NCI-H1417 (cell line): ENCODE measurements at places on chromosomes 2 and 18.

DNA sequence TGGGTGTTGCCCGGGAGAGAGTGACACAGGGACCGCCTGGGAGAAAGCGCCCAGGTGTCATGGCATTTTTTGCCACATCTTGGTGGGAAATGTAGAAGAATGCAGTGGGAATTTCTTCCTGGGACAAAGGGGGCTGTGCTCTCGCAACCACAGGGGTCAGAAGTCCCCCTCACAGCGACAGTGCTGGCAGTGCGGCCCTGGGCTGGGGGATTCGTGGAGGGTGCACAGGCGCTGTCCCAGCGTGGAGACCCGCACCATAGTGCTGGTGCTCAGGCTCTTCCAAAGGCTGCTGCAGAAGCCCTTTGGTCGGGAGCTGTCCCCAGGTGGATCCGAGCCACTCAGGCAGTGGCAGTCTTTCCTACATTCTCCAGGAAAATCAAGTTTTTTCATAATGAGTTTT, 128.8 kb upstream of the SOX11 start:
- no peak for DNase-seq

GRCh38 chr2:159209341-159210306, 76.9 kb downstream of the WDSUB1 start:
- DNase-seq = no peak

GRCh38 chr2:128277961-128278681, 40.5 kb downstream of the HS6ST1 start:
- DNase-seq = no peak

- no peak for DNase-seq
Measured at GRCh38 chr18:34023471-34023870, 201.2 kb downstream of the NOL4 start.

- no peak for DNase-seq
Measured at GRCh38 chr2:186697536-186697935, 3.7 kb downstream of the FAM171B start.

- no peak for DNase-seq
Measured at GRCh38 chr2:207064128-207064690, 101.5 kb downstream of the KLF7 start.

DNA sequence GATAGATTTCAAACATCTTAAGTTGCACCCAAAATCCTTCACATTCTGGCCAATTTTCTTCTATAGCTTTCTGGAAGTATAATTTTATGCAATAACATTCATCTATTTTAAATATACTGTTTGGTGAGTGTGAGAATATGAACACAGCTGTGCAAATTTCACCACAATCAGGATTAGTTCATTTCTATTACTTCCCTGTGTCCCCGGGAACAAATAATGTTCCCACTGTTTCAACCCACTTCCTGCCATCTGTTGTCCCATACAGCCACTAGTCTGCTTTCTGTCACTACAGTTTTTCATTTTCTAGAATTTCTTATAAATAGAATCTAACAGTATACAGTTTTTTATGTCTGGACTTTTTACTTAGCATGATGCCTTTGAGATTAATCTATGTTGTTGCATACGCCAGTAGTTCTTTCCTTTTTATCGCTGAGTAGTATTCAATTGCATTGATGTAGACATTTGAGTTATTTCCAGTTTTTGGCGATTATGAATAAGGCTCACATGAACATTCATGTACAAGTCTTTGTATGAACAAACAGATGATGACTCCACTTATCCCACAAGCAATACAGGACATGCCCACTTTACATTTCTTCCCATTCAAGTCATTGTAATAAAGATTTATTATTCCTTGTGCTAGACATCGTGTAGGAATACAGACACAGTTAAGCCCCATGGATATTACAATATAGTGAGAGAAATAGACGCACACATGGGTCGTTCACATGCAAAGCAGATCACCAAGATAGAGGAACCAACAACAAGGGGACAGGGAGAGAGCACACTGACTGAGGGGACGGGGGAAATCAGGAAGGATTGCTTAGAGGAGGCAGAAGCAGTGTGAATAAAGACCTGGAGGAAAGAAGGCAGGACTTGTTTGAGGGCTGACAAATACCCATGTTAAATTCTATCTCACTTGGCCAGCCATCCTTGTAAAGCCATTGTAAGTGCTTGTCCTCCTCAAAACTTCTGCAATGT, 72.9 kb upstream of the PAX8 start:
- no peak for DNase-seq

GRCh38 chr2:47313141-47313691, 89.7 kb upstream of the MSH2 start:
- DNase-seq = no peak

GRCh38 chr2:7646661-7647060, 729.4 kb downstream of the RNF144A start:
- DNase-seq = no peak

- DNase-seq = no peak
Measured at GRCh38 chr2:138115666-138116065, 151.4 kb downstream of the HNMT start.

DNA sequence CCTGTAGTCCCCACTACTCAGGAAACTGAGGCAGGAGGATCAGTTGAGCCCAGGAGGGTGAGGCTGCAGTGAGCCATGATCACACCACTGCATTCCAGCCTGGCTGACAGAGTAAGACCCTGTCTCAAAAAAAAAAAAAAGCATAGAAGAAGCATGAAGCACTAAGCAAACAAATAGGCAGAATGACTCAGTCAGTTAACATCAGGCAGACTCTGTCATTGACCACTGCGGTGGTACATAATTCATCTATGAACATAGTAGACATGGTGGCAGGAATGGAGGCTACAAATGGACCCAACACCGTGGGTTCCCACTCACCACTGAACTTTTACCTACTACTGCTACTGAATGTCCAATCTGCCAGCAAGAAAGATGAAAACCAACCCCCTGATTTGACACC, 7.6 kb upstream of the ASXL2 start:
- no peak for DNase-seq

DNA sequence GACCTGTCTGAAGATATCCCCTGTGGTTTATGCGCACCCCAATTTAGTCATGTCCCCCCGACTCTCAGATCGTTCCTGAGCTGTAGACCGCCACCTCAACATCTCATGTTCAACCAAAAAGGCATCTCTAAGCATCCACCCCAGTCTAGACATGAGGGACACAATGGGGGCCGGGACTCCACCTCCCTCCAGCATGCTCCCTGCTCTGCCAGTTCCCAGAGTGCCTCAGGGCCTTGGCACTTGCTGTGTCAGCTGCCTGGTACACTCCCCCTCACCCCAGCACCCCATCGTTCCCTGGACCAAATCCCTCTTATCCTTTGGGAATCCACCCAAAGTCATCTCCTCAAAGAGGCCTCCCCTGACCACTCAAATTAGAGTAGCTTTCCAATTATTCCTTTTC, 22.2 kb downstream of the TNS1 start:
- DNase-seq = no peak

- no peak for DNase-seq
Measured at GRCh38 chr2:68435615-68436014, 31.5 kb downstream of the FBXO48 start.

DNA sequence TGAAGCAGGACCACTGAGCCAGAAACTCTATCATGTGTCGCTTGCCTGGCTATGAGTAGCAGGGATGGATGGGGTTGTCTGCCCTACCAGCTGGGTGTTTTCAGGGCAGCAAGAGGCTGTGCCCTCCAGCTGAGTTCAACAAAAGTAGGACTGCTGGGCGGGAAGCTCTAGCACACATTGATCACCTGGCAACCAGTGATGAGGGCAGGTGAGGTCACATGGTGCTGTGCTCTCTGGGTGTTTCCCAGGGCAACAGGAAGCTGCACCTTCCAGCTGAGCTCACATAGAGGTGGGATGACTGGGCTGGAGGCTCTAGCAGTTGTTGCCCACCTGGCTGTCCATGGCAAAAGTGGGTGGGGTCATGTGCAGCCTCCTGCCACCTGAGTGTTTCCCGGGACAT, 487.3 kb upstream of the VWC2L start:
- no peak for DNase-seq

GRCh38 chr2:141103216-141103615, 1027.6 kb downstream of the LRP1B start:
- DNase-seq = no peak

- DNase-seq = no peak
Measured at GRCh38 chr2:59798687-59799232, 754.7 kb downstream of the BCL11A start.

- DNase-seq = no peak
Measured at GRCh38 chr18:58269931-58270330, 225.9 kb downstream of the NEDD4L start.

DNA sequence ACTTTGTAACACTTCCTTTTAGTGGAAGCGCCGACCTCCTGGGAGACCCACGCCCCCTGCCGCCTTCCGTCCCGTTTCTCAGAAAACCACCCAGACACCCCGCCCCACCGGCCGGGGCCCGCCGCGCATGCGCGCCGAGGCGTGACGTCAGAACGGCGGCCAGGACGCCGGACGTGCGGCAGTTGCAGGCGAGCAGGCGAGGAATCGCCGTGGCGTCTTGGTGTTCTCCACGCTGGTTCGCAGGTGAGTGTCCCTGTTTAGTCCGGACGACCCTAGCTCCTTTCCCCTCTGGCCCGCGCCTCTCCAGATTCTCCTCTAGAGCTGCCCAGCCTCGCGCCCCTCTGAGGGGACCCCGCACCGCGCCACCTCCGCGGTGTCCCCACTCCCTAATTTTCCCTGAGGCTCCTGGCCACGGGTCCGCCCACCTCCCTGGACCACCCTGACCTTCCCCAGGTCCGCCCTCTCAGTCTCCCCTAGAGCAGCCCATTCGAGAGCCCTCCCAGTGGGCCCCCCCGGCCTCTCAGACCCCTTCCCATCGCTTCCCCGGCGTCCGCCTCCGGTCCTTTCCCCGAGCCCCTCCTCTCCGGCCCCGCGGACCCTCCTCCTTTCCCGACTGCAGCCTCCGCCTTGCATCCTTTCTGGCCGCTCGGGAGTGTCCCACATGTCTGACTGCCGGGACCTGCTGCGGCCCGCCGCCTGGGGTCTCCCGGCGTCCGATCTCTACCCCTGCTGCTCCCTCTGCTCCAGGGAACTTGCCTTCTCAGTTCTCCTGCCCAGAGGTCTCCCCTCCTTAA, at the start of gene PLEKHB2:
Gene PLEKHB2 (plus strand): TSS at position 181 of the 794 bp plus-strand sequence. CDS start 15,606 bp downstream, outside the sequence.
- DNase-seq = peak; percentile 96

GRCh38 chr2:127170021-127170420, 50.1 kb downstream of the CYP27C1 start:
- DNase-seq = no peak

- peak; percentile 2 for DNase-seq
Measured at GRCh38 chr2:79428745-79429144, 84.1 kb upstream of the CTNNA2 start.

DNA sequence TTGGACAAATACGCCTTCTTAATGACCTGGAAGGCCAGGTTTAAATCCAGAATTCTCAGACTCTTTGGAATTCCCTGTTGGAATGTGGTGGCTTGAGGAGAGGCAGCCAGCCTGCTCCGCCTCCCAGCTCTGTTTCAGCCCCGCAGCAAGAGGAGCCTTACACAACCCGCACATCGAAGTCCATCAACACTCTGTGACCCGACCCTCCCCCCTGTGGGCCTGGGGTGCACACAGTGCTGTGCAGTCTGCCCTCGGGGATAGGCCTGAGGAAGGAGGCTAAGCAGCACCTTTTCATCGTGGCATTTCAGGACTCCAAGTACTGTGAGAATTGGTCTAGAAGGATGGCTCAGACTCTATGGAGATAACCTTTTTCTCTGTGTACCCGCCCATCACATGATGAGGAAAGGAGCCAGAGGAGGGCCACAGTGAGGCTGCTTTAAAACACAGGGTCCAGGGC, 73.7 kb downstream of the GREB1L start:
- no peak for DNase-seq

- no peak for DNase-seq
Measured at GRCh38 chr2:7765236-7765635, 848.0 kb downstream of the RNF144A start.

GRCh38 chr2:216492597-216493333, 5.9 kb upstream of the RPL37A start:
- no peak for DNase-seq

- DNase-seq = no peak
Measured at GRCh38 chr18:73752965-73753364, 394.7 kb downstream of the FBXO15 start.

DNA sequence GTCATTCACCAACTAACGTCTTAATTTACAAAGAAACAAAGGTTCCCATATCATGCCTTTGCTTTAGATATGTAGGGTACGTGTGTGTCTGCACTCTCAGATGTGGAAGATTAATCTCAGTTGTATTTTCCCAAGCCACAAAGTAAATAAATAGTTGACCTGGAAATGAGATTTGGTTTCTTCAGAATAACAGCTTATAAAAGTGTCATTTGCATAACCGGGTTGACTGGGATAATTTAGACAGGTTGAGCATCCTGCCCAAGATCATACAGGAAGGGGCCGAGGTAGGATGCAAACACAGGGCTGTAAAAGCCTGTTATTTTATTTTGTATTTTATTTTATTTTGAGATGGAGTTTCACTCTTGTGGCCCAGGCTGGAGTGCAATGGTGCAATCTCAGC, 19.5 kb downstream of the ATG16L1 start:
- DNase-seq = no peak

DNA sequence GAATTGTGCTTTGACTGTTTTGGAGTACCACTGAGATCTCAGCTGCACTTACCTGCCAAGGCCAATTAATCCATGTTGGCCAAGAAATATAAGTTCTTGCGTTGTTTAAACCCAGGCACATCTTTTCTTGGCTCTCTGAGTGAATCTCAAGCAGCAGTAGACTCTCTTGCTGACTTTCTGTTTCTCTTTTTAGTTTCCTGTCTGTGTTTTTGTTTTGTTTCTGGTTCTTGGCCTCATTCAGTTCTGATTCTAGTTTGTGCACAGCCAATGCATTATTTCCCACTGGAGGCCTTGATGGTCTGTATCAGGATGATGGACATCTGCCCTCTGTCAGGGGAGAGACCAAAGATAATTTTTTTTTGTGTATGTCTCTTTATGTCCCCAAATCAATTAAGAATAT, 379.4 kb downstream of the CDH2 start:
- DNase-seq = no peak

DNA sequence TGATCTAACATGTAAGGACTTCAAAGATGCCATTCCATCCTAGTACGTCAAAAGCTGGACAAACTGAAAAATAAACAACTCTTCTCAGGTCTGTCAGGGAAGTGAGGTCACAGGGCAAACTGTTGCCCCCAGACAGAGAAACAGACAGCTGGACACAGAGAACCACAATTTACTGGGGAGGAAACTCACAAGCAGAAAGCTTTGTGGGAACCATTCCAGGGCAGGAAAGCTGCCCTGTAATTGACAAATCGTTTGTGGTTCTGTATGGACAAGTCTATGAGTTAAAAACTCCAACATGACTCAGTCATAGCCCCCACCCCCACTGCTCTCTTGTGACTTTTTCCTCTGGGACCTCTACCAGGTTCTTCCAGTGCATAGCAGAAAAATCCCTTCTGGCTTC, 28.4 kb downstream of the MCEE start:
- DNase-seq = no peak

DNA sequence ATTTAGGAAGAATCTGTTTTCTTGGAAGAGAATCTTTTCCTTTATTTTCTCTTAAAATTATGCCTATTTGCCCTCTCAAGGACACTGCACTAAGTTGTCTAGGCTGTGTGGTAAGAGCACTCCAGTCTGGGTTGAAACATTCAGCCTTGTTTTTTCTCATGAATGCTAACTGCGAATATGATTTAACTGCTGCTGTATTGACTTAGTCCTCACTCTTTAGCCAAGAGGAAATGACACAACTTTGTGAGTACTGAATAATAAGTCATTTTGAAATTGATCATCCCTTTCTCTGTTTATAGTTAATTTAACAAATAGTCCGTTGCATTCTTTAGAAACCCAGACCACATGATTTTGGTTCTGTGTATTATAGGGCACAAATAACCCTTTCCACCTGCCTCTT, 4.5 kb upstream of the RND3 start:
- DNase-seq = no peak
